Activated naive CD4-positive, alpha-beta T cell treated with anti-CD3 and anti-CD28 coated beads, Interleukin-2, amount 10 ng/mL, durations not matched to agents 5 hours and 36 hours (primary cell): ENCODE measurements at places on chromosomes 11 and 22. TPM values are rescaled to one million over a fixed set of nuclear protein-coding genes. Genes with fewer than 3 reads are reported as not detected.

MPPED2 gene
- not detected for total RNA-seq

LMNTD2 gene
- 5.8 TPM for total RNA-seq

CADM1 gene
- 0.25 TPM for total RNA-seq

PATE2 gene
- total RNA-seq: not detected

PRR5L gene
- total RNA-seq: 4.8 TPM

OSBPL5 gene
- 7.4 TPM for total RNA-seq

TMPRSS4 gene
- not detected for total RNA-seq

UBQLN3 gene
- total RNA-seq: not detected

DGAT2 gene
- 0.55 TPM for total RNA-seq
